Thoracic aorta (tissue), 2 donors: ENCODE measurements at places on chromosomes 16 and 17. TPM values are rescaled to one million over a fixed set of nuclear protein-coding genes. Genes with fewer than 3 reads are reported as not detected.

DNA sequence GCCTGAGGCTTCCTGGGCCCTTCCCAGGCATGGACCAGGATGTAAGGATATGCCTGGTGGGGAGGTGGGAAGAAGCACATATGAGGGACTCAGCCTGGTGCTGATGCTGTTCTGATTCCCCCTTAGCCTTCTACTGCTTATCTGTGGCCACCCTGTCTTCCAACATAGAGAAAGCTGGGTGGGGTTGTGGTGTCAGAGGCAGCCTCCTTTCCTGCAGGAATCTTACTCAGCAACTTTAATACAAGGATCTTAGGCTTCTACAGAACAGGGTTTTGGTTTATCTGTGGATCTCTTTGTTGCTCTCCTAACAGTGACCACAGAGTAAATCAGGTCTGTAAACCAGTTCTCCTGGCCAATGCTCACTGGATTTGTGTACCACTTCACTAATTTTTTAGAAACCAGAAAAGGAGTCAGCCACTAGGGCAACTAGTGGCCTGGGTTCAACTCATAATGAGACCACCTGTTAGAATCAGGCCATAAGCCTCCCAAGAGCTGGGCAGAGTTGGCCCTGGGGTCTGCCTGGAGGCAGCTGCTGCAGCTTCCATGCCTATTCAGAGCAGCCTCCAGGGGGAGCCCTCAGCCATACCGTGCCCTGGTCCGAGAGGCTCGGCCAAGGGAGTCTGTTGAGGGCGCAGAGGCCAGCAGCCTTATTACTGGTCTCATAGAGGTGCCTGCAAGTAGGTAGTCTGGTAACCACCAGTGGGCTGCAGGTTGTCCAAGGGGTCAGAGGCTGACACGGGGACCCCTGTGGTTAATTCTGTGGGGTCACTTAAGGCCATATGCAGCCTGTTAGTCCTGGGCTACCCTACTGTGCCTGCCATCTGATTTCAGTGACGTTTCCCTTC, 7.1 kb downstream of the HAS3 start:
- no peak for DNase-seq

DNA sequence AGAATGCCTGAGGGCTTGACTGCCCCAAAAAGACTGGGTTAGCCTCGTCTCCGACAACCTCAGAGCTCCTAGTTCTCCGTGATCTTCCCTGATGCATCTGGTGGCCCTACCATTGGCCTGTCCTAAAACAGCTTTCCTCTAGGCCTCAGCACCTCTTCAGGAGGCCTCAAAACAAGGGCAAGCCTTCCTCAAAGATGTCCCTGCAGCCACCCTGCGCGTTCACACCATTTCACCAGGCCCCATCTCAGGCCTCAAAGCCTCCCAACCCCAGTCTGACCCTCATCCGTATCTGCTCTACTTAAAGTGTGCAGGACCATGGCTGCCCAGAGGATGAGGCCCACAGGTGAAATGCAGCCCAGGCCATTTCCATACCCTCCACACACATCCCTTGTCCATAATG, 7.4 kb downstream of the ALOXE3 start:
- DNase-seq = no peak

DNA sequence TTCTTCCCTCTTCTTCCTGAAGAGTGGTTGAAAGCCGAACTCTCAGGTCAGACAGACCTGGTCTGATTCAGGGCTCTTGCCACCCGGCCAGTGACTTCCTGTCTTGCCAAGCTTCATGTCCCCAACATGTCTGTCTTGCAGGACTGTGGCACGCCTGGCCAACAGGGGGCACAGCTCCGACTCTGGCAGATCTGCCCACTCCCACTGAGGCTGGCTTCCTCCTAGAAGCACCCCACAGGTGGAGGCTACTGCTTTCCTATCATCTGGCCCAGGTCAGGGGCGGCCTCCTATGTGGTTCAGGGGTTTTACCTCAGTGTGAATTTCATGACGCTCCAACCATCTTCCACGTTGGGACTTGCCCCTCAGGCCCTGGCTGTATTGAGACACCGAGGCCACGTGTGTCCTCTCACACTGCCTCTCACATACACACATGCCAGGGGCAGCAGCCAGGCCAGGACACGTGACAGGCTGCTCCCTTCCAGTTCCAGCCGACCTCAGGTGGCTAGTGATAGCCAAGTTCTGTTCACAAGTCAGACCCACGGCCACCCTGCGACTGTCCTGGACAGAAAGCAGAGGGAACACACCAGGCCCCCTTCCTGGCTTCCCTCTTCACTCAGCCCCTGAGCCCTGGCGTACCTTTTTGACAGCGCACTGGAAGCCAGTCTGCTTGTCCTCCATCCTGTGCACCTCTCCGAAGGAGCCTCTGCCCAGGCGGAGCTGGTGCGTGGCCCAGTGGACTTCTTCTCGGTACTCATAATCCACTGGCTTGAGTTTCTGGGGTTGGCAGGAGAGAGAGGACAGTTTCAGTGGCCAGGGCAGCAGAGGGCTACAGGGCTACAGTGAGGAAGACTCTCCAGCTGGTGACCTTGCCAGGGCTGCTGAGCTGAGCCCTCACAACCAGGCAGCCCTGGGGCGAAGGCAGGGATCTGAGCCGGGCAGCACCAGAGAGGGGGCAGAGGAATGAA, 22.6 kb upstream of the SPATA32 start:
- no peak for DNase-seq

DNA sequence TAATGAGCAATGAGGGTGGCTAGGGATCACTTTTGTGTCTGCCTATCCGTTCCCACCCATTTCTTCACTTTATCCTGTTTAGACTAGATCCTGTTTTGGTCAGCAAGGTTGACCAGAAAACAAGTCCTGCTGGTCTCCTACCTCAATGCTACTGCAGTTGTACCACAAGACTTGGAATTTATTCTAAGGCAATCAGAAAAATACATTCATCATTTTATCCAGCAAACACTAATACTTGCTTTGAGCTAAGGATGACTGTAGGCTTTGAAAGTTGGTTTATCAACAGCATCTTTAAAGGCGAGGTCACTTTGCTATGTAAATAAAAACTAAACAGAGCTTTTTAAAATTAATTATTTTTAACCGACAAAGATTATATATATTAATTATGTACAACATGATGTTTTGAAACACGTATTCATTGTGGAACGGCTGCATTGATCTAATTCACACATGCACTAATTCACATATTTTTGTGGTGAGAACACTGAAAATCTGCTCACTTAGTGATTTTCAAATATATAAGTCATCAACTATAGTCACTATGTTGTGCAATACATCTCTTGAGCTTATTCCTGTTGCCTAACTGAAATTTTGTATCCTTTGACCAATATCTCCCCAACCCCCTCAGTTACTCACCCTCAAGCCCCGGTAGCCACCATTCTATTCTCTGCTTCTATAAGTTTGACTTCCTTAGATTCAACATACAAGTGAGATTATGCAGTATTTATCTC, 125.9 kb upstream of the HS3ST3A1 start:
- no peak for DNase-seq

GRCh38 chr16:11624205-11624604, 37.5 kb upstream of the LITAF start:
- DNase-seq = no peak

DNA sequence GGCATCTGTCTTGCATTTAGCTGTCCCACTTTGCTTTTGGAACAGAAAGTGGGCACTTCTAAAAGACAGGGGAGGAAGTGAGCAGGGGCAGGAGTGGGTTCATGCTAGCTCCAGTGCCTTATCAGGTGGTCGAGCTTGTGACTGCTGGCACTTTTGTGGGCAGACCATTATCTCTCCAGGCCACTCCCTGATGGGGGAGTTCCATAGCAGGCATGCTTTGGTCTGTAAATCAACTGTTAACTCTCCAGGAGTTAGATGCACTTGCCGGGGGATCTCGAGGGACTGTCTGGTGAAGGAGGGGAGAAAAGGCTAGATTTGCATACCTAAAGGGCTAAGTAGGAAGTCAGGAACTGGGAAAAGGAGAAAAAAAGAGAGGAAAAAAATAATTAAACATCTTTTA, 9.3 kb upstream of the CARD14 start:
- no peak for DNase-seq

- no peak for DNase-seq
Measured at GRCh38 chr16:19835968-19836421, 48.7 kb downstream of the GPRC5B start.

GRCh38 chr17:33202796-33203495, 90.1 kb downstream of the ASIC2 start:
- DNase-seq = no peak

DNA sequence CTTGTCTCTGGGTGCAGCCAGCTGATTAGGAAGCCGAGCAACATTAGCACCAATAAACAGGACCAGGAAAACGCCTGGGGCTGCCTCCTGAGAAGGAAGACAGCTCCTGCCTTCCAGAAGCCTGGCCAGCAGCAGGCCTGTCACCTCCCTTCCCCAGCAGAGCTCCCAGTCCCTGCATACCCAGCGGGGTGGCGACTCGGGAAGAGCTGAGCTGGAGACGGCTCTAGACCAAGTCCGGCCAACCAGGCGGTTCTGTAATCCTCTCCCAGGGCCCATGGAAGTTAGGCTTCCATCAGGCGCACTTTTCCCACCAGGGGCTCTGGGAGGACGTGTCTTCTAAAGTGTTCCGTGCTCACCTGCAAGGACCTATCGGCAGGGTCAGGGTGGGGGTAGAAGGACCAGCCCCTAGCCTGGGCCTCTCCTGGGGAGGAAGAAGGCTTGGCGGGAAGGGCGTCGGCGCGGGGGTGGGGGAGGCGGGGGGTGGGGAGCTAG, 12.0 kb upstream of the CLUH start:
- DNase-seq = no peak

DNA sequence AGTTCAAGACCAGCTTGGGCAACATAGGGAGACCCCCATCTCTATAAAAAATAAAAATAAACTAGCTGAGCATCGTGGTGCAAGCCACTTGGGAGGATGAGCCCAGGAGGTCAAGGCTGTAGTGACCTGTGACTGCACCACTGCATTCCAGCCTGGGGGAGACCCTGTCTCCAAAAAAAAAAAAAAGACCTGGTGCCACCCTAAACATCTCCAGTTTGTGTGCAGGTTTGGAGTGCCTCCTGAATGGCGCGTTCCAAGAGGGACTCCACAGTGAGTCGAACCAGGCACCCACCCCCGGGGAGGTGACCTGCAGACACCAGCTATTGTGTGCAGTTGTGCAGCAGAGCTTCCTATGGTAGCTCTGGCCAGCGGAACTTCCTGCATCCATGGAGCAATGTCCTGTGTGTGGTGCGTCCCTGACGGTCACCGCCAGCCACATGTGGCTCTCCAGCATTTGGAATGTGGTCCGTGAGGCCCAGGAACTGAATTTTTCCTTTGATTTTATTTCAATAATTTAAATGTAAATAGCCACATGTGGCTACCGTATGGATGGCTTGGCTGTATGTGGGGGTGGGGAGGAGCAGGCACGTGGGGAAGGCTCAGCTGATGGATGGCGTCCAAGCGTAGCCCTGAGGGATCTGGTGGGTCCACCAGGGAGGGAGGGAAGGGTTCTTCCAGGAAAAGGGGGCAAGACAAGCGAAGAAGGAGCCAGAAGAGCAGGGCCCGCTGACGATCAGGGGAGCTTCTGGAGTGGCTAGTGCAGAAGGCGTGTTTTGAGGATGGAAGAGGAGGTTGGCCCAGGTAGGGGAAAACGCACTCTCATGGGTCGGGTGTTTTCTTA, 107.1 kb upstream of the GSE1 start:
- DNase-seq = no peak

GRCh38 chr16:24255456-24256371, at the start of gene CACNG3:
Gene CACNG3 (plus strand): TSS chr16:24256335. CDS start chr16:24256755, 420 bp downstream.
- DNase-seq = no peak

DNA sequence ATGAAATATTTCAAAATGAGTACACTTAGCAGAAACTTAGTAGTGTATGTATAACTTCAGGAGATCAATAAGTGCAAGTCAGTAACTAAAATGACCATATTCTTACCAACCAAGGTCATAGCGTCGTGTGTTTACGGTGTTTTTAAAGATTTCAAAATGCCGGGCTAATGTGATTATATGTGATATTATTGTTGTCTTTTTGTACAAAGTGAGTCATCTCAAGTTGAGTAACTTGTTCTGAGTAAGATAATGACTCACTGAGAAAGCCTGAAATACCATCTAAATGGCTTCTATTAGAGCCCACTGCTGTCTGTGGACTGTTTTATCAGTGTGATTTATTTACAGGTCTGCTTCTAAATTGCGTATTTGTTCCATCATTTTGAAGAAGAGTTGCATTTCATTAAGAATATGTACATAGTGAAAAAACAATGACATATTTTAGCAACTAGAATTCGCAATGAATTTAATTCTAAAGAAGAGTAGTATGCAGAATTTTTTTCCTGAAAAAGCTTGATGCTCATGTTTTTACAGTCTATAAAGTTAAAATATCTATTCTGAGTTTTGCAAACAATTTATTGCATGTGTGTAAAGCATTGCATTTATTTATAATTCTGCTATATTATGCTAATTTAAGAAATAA, 12.7 kb downstream of the KRT12 start:
- DNase-seq = no peak

- DNase-seq = no peak
Measured at GRCh38 chr16:28167221-28167620, 44.5 kb downstream of the XPO6 start.

DNA sequence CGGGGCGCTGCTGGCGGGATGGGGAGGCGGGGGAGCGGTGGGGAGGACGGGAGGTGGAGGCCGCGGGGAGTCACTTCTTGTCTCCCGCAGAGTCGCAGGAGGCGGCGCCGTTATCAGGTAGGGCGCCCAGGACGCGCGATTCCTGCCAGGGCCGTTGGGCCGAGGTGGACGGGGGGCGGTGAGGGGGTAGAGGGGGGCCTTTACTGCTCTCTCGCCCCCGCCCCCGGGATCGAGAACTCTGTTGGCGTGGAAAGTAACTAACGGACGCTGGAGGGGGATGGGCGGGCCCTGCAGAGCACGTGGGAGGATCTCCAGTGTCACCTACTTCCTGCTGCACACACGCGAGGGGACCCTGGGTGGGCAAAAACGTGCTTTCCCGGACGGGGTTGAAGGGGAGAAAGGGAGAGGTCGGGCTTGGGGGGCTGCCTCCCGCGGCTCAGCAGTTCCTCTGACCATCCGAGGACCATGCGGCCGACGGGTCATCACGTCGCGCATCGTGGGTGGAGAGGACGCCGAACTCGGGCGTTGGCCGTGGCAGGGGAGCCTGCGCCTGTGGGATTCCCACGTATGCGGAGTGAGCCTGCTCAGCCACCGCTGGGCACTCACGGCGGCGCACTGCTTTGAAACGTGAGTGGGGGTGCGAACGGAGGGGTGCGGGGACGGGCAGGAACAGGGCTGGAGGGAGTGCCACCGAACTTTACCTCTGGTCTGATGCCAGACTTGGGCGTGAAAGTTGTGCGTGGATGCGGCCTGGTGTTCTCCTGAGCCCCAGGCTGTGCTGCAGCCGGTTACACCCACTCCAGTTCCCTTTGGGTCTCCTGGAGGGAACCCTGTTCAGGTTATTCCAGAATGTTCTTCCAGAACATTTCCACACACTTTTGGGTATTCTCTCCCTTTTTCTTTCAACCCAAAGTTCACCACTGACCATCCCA, 569 bp downstream of the PRSS21 start:
- no peak for DNase-seq

The MRPS23 gene
- total RNA-seq = 16.6 TPM

The C16orf96 gene
- not detected for total RNA-seq

The PLCD3 gene
- 116 TPM for total RNA-seq

The TNFRSF17 gene
- not detected for total RNA-seq

The ENPP7 gene
- not detected for total RNA-seq

The CES5A gene
- not detected for total RNA-seq

The RCVRN gene
- 0.14 TPM for total RNA-seq

The GCSH gene
- 13.6 TPM for total RNA-seq

The FOXL1 gene
- 52.1 TPM for total RNA-seq
